ENCODE measurements at places on chromosomes 5 and 9.
A peak's percentile ranks its signal among the peaks of the same experiment; 100 is the strongest.

- no peak for DNase-seq
Measured at GRCh38 chr5:133259199-133259997, 207.6 kb downstream of the HSPA4 start.

- no peak for DNase-seq
Measured at GRCh38 chr9:87516222-87516925, 18.7 kb downstream of the DAPK1 start.

DNA sequence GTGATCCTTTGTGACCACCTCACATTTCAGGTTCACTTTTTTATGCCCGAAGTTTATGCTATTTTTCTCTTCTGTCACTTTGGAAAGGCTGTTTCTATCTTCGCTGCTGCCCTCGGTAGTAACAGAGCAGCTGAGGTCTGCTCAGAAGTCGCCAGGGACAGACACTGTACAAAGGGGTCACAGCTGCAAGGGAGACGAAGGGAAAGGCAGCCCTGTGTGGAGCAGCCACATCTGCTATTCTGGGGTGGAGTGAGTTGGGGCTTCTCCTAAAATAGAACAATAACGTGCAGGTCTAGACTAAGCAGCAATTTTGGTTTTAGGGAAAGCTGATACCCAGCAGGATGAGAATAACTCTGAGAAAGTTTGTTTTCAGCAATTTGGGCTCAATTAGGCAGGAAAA lies 72.5 kb downstream of the ACTL7B start:
- DNase-seq, result no peak

DNA sequence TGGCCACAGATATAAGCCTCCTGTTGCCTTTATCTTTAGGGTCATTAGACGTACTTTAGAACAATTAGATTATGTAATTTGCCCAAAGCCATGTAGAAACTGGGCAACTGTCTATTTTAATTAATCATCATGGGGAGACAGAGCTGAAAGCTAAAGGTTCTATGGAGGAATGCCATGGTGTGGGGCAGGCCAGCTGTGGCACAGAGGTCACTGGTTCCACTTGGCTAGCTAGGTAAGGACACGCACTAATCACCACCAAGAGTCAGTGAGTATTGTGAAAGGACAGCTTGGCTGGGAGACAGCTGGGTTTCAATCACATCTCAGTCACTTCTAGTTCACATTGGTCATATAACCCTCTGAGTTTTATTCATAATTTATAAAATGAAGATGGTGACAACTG lies 81.7 kb downstream of the HMHB1 start:
- no peak for DNase-seq

DNA sequence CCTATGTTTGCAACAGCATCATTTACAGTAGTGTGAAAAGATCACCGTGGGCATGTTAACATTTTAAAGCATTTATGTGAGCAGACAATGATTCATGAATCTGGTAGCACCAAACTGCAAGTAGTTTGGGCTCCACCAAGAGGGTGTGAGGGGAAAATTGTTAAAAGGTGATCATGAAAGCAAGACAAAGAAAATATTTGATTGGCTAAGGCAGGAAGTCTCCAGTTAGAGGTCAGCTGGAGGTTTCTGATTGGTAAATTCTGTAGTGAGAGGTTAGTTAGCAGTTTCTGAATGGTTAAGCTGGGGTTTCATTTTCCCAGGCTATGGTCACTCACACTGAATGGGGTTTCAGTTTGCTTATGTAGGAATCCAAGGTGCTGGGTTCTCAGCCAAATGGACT lies 13.5 kb upstream of the DRD1 start:
- DNase-seq, result no peak

GRCh38 chr5:174953871-174954270 lies 229.5 kb downstream of the MSX2 start:
- DNase-seq, result no peak

DNA sequence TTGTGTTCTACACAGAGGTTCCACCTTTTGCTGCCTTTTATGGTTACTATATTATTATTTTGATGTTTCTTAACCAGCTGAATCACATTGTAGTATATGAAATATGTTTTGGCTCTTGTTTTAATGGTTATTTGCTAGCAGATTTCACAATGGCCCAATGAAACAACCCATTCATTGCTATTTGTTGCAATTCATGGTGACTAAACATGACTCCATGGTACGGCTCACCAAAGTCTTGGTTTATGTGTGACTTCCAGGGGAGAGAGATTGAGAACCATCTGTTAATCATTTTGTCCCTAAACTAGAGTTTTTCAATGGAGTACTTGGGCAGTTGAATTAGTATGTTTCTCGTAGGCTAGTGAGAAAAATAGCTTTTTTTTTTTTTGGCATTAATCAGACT lies 108.4 kb downstream of the GHR start:
- DNase-seq, result no peak

DNA sequence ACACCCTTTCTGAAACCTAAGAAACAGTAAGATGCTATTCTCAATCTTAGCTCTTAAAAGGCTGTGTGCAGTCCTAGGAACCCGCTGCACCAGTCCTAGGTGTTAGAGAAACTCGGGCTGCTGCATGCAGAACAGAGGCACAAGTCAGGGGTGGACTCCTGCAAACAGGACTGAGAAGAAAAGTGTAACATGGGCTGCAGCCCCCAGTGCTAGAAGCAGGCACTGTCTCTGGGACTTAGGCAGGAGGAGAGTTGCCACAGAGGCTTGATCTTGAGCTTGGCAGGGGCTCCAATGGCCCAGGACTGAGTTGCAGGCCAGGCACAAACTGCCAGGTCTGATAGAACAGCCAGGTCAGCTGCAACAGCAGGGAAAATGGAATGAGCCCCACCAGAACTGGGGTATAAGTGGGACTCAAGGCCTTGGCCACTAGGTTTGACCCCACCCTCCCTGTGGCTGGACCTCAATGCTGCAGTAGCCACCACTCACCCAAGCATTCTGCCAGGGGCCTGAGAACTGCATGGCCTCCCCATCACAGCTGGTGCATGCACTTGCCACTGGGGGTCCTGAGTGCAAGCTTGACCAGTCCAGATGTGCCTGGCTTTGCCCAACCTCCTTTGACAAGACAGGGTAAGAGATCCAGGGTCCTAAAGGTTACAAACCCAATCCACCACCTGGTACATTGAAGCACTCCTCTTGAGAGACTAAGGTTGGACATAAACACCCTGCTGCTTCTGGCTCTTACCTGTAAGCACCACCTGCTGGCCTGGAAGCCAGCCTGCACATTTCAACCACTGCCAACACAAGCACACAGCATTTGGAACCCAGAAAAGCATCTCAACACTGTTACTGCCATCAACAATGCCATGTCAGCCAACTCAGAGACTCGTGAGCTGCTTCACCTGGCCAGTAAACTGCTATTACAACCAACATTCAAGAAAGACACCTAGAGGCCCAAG lies 103.3 kb downstream of the FBXL17 start:
- peak; percentile 95 for DNase-seq

- DNase-seq, result no peak
Measured at GRCh38 chr5:42949348-42950115, 90.6 kb downstream of the ANXA2R start.

DNA sequence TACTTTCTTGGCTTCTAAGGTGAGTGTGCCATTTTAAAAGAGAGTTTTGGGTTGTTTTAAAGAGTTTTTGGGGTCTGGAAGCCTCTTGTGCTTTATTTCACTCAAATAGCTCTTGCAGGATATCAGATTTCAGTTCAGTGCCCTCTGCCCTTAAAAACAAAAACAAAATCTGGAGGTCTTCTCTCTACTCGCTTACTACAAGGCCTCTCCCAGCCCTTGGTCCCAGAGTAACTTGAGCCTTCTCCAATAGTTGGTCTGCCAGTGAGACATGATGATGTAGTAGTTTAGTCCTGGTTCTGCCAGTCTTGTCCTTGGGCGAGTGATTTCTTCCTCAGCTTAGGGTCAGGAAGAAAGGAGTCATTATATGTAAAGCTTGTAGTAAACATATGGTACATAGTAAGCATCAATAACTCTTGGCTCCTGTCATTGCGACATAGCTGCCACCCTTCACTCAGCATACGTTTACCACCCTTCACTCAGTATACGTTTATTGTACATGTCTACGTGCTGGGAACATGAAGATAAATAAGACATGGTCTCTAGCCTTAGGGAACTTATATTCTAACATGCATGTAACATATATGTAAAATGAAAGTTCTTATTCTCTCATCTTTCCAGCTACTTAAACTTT lies 147.6 kb downstream of the MAN2A1 start:
- DNase-seq, result no peak

DNA sequence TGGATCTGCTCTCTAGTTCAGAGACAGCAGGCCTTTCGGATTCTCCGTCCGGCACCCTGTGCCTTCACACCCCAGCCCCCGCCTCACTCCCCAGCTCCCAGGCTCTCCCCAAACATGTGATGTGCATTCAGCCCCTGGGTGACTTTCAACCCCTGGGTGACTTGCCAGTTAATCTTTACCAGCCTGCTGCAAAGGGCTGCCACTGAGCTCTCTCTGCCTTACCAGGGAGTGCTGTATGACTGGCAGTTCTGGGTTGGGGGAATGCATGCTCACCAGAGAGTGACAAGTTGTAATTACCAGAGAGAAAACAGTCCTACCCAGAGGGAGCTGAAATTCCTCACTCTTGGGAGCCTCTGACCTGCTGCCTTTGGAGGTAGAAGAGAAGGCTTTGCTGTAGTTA lies 4.9 kb upstream of the ADRA1B start:
- no peak for DNase-seq

GRCh38 chr5:108727236-108727650 lies 20.5 kb upstream of the FER start:
- no peak for DNase-seq

Measured in LNCaP clone FGC (cell line).